Fibroblast of mammary gland (primary cell): ENCODE measurements at places on chromosomes 12 and 14.

GRCh38 chr12:18224745-18225144, 36.6 kb upstream of the PIK3C2G start:
- peak; percentile 57 for DNase-seq

DNA sequence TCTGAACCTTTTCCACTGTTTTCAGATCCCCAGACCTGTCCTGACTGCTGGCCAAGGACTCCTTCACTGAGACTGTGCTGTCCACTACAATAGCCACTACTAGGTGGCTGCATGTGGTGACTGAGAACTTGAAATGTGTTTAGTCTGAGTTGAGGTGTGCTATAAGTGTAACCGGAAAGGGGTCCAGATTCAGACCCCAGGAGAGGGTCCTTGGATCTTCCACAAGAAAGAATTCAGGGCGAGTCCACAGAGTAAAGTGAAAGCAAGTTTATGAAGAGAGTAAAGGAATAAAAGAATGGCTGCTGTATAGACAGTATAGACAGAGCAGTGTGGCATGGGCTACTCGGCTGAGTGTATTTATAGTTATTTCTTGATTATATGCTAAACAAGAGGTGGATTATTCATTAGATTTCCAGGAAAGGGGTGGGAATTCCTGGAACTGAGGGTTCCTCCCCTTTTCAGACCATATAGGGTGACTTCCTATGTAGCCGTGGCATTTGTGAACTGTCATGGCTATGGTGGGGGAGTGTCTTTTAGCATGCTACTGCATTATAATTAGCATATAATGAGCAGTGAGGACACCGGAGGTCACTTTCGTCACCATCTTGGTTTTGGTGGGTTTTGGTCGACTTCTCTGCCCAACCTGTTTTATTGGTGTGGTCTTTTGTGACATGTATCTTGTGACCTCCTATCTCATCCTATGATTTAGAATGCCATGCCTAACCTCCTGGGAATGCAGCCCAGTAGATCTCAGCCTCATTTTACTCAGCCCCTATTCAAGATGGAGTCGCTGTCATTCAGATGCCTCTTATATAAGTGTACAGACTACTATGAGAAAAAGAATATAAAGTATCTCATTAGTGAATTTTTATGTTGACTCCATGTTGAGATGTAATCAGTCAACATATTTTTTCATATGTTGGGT, 70.0 kb upstream of the SRSF5 start:
- no peak for DNase-seq

DNA sequence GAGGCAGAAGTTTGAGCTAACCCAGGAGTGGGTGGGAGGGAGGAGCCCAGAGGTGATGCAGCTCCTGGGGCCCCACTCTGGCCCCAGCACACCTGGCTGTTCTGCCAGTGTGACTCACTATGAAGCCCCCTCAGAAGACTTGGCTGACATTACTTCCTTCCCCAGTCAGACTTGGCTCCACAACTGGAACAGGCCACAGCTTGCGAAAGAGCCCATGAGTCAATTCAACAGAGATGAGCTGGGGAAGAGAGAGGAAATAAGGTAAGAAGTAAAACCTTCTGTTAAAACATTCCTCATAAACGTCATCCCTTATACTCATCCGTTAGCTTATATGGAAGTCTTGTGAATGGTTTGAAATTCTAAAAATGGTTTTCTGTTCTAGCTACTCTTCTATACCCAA, 245.9 kb downstream of the ADAMTS20 start:
- peak; percentile 99 for DNase-seq

- DNase-seq, result peak; percentile 31
Measured at GRCh38 chr12:86774841-86775388, 518.7 kb upstream of the MGAT4C start.

- DNase-seq, result no peak
Measured at GRCh38 chr14:104819361-104819781, 18.5 kb downstream of the ZBTB42 start.

DNA sequence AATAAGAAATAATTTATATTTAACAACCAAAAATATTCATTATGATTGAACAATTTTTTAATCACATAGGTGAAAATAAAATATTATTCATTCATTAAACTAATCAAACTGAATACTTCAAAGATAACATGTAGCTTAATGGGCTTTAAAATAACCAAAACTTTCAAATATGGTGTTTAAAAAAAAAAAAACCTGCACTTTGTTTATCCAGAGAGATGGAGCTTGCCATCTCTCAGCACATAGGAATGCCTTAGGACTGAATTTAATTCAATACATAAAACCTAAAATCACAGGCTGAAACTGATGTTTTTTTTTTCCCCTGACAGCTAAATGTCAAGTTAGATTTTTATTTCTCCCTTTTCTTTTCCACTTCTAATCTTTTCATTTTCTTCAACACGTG, 14.4 kb upstream of the CCER1 start:
- DNase-seq, result no peak

DNA sequence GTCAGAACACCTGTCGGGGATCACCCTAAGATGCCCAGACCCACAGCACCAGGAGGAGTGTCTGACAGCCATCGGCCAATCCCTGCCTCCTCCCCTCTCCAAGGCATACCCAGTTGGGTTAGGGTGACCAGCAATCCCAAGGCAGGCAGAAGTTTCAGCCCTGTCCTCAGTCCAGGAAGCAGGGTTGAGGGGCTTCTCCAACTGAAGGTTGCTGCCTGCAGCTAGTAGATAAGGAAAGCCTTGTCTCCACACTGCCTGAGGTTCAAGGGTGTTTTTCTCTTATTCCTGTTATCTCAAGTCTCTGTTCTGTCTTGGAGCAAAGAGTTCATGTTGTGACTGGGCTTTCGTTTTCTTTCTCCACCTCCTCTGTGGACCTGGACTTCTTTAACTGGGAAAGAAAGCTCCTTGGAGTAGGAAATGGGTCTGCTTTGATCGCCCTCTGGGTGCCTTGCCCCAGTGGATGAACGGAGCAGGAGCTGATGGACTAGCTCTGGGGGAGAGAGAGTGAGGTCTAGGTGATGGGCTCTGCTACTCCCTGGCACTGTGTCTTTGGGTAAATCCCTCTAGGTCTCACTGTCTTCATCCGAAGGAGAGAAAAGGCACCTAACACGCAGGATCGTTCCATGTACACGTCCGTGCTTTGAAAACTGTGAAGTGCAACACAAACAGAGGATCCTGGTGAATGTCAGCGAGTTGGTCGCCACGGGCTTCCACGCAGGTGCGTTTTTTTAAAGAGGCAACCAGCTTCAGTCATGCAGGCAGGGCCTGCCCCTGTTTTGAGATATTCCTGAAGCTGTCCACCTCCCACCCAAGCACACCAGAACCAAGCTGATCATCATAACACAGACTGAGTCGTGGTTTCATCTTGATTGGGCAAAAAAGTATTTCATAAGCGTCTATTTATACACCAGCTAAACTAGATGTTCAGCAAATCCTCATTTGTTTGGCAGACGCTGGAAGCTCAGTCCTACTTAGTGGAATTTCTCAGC, 52.5 kb upstream of the FOXN3 start:
- no peak for DNase-seq

DNA sequence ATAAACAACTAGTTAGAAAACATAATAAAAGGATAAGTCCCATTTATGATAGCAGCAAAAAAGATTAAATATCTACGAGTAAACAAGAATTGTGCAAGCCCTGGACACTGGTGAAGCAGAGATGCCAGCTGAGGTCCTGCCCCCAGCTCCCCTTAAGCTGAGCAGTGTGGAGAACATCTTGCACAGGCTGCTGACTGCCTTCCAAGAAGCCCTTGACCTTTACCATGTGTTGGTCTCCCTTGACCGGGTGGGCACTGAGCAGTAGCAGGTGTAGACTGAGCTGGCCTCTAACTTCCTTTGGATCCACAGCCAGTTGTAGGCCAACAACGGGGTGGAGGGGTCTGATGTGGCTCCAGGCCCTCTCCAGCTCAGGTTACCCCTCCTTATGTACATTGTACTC, 47.7 kb upstream of the PAPLN start:
- no peak for DNase-seq

DNA sequence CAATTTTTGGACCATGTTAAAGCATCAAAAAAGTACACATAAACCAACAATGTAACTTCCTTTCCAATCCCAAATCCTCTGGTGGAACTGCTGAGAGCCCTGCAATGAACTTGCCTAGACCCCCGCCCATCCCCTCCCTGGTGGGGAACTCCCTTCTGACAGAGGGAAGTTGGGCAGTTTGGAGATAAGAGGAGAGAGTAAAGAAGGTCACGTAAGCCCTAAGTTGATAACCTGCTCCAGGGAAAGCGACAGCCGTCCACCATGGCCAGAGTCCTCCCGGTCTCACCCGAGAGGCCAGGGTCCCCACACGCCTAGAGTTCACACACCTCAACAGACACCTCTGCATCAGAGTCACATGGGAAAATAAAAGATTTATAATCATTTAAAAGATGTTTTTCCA, 138.7 kb downstream of the EGLN3 start:
- no peak for DNase-seq

- no peak for DNase-seq
Measured at GRCh38 chr14:67457782-67458181, 30.7 kb downstream of the TMEM229B start.

DNA sequence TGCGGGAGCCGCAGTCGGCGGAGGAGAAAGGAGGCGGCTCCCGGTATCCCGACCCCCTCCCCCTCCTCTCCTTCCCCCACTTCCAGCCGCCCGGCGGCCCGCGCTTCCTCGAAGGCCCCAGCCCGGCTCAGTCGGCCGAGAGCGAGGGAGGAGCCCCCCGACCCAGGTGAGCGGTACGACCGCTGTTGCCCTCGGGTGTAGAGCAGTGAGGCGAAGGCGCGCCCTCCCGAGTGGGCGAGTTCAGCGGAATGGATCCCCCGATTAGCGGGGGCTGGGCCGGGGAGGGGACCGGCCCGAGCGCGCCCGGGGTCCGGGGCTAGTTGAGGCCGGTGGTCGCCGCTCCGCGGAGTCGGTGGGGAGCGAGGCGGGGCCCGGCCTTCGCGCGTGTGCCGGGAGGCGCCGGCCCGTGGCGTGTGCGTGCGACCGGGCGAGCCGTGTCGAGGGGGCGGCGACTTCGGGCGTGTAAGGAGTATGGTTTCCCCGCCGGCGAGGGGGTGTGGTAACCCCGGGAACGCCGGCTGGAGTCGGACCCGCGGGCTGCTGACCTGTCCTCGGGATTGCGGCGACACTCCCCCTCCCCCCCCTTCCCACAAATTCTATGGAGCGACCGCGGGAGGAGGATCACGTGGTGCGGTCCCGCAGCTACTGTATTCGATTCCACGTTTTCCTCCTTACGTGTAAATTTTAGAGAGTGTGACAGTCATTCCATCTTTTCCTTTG, 501 bp downstream of the RIMKLB start:
- peak; percentile 17 for DNase-seq

- DNase-seq, result peak; percentile 56
Measured at GRCh38 chr12:116002890-116003536, 274.5 kb downstream of the MED13L start.

DNA sequence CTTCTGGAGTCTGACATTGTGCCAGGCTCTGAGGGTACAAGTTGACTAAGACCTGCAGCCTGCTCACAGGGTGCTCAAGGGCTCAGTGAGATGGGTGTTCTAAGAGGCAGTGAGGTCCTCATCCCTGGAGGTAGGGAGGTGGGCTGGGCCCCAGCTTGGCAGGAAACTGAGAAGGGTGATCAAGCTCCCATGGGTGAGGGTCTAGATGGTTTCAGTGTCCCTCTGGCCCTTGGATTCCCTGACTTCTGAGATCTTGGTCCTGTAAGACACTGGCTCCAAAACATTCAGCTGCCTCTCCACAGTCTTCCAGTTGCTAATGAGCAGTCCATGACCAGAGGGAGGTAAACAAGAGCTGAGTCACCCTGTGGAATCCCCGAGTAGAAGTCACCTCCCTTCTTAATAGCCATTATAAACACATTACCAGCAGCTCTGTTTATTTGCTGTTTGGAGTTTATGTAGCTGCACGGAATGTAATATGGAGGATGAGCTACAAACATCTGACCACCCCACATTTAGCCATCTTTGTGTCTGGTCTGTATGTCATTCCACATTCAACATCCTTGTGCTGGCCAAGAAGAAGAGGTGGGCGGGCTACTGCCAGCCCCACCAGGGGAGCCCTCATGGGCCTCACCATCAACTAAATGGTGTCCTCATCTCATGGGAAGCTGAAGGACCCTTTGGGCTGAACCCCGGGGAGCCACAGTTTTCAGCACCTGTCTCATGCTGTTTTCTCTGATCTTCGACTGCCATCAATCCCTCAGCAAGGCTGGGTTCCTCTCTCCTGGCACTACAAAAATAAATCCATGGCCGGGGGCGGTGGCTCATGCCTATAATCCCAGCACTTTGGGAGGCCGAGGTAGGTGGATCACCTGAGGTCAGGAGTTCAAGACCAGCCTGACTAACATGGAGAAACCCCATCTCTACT, 37.2 kb upstream of the BDKRB2 start:
- DNase-seq, result peak; percentile 87

DNA sequence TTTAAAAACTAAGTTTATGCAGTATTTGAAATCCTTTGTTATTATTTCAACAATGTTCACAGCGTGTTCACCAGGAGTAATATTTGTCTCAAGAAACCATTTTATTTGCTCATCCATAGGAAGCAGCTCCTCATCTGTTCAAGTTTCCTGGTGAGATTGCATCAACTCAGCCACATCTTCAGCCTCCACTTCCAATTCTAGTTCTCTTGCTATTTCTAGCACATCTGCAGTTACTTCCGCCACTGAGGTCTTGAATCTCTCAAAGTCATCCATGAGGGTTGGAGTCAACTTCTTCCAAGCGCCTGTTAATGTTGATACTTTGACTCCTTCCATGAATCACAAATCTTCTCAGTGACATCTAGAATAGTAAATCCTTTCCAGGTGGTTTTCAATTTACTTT, 18.0 kb downstream of the CLEC9A start:
- DNase-seq, result no peak

DNA sequence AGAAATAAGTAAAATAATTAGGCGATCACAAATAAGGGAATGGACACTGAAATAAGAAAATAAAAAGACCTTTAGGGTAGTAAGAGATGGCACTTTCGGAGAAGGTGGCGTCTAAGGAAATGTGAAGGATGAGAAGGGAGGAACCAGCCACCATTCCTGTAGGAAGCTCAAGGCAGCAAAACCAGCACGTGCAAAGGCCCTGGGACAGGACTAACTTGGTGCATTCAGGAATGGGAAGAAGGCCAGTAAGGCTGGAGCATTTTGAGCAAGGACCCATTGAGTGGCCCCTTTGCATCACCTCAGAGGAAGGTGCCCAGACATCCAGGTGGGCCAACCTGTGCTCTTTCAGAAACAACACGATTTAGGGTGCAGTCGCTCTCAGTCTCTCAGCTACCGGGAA, 738 bp upstream of the VPS37B start:
- no peak for DNase-seq

DNA sequence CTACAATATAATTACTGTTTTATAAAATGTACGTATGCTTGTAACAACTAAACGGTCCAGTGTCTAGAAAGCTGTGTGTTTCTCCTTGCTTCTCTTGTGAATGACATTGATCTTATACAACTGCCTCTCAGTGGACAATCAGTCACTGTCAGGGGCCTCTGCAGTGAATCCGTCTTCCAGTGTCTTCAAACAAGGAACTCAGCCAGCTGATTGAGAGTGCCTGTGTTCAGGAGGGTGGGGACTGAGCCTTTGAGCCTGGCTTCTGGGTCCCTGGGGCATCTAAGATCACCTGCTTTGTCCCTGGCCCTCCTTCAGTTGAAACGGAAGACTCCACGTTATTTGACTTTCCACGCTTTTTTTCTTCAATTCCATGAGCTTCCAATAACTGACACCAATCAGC, 133.1 kb upstream of the SFSWAP start:
- no peak for DNase-seq
